Ovary (tissue), 10 donors: ENCODE measurements at places on chromosomes 11 and 22. TPM values are rescaled to one million over a fixed set of nuclear protein-coding genes. Genes with fewer than 3 reads are reported as not detected.

- no peak for DNase-seq
Observed at GRCh38 chr11:112769170-112769569, 192.1 kb upstream of the NCAM1 start.

GRCh38 chr11:128867277-128867676, at the start of gene KCNJ1:
TSS of gene KCNJ1 (minus strand) at chr11:128867296. CDS start at chr11:128840243, 27,053 bp downstream.
- DNase-seq: no peak

Gene KRTAP5-9
- not detected for total RNA-seq

DNA sequence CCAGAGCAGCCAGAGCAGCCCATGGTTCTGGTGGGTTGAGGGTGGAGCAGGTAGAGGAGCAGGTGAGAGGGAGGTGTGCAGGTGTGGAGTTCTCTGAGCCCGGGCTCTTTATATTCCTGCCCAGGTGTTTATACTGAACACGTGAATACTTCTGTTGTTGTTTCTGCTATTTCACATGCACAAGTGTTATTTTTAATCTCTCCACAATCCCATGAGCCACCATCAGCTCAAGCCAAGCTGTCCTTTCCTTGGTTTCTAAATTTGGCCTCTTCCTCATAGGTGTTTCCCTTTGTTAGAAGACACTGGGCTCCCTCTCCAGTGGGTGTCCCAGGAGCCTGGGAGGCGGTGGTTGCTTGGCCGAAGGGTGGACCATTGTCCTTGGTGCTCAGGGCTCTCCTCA, at the start of gene KRTAP5-3:
TSS of gene KRTAP5-3 (minus strand) at position 101 of the 400 bp plus-strand sequence. CDS start at position 23, 78 bp downstream.
- no peak for DNase-seq

DNA sequence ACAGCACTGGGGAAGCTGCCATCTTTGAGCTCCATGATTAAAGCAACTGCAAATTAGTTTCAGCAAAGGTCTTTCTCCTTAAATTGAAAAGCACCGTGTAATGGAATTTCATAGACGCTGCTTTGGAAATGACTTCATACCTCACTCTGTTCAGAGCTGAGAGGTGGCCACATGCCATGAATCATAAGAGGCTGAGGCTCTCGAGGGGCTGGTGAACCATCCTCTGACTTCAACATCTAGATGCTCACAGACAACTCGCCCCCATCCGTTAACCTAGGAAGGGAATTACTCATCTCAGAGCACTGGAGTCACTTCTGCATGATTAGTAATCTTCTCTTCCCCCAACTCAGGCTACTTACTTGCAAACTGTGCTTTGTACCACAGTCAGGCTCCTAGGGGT, 122.3 kb downstream of the RCN1 start:
- no peak for DNase-seq

Gene HEPHL1
- total RNA-seq: not detected
